Activated CD8-positive, alpha-beta memory T cell treated with anti-CD3 and anti-CD28 coated beads, Interleukin-2, amount 50 U/mL, for 4 hours (primary cell): ENCODE measurements at places on chromosomes 16 and 17.

DNA sequence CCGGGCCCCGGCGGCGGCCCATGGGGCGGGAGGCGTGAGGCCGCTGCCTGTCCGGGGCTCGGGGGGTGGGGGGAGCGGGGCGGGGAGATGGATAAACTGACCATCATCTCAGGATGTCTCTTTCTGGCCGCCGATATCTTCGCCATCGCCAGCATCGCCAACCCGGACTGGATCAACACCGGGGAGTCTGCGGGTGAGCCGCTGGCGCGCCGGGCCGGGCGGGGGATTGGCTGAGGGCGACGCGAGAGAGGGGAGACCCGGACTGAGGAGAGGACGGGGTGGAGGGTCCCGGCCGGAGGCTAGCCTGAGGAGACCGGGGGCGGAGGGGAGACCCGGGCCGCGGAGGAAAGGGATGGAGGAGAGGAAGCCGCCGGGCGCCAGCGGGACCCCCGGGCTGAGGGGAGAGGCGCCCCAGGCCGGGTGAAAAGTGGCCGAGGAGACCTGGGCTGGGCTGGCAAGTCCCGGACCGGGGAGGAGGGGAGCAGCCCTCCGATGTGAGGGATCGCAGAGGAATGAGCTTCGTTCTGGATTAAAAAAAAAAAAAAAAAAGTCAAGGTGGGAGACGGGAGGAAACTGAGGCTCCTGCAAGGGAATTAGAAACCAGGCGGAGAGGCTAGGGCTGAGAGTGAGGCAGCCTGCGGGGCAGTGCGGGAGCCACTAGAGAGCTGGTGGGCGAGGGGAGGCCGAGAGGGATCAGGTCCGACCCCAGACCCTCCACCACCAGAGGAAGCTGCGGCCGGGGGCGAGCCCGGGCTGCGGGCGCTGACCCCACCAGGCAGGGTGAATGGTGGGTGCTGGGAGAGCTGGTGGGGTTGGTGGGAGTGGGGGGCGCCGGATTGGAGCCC, 526 bp downstream of the MOSMO start:
- peak; percentile 24 for DNase-seq

DNA sequence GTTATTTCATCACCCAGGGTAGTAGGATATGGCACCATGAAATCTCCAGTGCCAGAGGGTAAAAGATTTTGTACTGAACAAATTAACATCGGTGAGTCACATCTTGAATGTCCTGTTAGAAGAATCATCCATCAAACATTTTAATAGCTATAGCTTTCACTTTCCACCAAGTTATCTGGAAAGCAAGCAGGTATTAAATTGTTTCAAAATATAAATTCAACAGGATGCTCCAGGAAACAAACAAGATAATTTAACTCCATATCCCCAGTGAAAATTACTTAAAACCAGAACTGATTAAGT, 2.4 kb downstream of the VEZF1 start:
- no peak for DNase-seq

DNA sequence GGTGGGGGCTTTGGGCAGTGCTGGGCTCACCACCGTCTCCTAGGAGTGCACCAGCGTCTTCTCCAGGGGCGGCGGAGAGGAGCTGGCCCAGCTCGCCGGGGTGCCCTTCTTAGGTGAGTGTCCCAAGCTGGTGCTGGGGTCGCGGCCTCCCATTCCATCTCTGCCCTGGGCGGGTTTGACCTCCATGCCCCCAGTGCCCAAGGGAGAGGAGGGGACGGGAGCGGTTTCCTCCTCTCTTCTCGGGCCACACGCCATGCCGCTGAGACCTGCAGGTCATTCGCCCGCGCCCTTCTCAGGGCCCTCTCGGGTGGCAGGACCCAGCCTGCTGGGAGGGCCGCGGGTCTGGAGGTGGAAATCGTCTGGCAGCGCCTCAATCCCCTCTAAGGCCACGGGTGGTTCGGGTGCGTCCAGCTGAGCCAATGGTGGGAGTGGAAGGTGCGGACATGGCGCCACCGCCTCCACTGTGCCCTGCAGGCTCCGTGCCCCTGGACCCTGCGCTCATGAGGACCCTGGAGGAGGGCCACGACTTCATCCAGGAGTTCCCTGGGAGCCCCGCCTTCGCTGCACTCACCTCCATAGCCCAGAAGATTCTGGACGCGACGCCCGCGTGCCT, 5.3 kb downstream of the IGFALS start:
- DNase-seq: peak; percentile 16

DNA sequence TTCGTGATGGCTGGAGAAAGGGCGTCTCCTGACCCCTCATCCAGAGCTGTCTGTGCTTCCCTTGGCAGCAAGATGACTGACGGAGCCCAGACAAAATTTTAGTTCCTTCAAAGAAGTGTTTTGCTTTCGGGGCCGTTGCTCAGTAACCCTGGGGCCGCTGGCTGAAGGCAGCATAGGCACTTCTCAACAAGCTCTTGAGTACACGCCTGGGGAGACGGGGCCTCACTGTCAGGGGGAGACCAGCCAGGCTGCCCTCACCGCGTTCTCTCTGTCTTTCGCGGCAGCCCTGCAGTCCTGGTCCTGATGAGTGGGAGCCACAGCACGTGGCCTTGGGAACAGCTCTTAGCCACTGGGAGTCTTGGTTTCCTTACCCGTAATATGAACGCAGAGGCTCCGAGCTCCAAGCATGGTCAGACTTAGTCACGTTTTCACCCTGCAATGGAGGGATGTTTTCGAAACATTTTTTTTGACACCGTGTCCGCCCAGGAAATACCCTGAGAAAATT, 86.0 kb downstream of the IRF8 start:
- no peak for DNase-seq

- peak; percentile 69 for DNase-seq
These were observed at the start of gene CUEDC1 for GRCh38 chr17:57955183-57955931. Gene CUEDC1, minus strand, starts transcription at chr17:57955412. Its CDS starts 69,848 bp downstream, at chr17:57885564.

DNA sequence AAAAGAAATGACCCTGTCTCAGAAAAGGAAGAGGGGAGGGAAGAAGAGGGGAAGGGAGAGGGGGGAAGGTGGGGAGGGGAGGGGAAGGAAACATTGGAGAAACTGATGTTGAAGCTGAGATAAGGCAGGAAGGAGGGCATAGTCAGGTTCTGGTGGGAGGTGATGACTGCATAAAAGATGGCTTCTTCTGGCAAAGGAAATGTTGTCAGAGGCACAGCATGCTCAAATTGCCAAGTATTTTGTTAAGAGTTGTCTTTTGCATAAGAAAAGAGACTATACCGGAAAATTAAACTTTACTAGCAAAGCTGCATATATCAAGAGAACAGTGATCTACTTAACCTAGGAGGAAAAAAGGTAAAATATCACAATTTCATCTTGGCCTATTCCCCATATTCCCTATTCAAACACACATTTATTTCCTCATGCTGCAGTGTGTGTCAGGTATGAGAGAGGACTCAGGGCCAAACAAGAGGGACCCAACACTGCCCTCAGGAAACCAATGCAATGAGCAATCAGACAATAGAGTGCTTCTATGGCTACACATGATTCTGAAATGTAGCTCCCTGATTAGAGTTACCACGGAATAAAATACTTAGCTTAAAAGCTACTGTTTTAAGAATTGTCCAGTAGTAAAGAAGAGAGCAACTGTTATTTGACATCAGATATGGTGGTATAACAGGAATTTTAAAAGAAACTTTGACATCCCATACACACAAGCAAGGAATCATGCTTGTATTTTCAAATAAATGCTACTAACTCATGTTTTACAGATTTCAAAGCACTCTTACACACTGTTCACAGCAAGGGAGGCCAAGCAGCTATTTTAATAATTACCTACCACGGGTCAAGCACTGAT, 80.9 kb downstream of the PARN start:
- no peak for DNase-seq

DNA sequence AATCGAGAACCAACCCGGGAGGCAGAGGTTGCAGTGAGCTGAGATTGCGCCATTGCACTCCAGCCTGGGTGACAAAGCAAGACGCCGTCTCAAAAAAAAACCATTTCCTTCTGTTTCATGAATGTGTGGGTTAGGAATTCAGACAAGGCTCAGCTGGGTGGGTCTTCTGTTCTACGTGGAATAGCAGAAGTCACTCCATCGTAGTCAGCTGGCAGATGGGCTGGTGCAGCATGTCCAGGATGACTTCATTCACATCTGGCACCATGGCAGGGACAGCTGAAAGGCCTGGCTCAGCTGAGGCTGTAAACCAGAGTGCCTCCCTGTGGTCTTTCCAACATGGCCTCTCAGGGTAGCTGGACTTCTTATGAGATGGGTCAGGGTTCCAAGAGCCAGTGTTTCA, 89.0 kb downstream of the C17orf67 start:
- no peak for DNase-seq

- no peak for DNase-seq
These were observed 6.3 kb downstream of the CMIP start for GRCh38 chr16:81450783-81451491.

- DNase-seq: no peak
These were observed 437.7 kb downstream of the PMP22 start for GRCh38 chr17:14827396-14827919.

DNA sequence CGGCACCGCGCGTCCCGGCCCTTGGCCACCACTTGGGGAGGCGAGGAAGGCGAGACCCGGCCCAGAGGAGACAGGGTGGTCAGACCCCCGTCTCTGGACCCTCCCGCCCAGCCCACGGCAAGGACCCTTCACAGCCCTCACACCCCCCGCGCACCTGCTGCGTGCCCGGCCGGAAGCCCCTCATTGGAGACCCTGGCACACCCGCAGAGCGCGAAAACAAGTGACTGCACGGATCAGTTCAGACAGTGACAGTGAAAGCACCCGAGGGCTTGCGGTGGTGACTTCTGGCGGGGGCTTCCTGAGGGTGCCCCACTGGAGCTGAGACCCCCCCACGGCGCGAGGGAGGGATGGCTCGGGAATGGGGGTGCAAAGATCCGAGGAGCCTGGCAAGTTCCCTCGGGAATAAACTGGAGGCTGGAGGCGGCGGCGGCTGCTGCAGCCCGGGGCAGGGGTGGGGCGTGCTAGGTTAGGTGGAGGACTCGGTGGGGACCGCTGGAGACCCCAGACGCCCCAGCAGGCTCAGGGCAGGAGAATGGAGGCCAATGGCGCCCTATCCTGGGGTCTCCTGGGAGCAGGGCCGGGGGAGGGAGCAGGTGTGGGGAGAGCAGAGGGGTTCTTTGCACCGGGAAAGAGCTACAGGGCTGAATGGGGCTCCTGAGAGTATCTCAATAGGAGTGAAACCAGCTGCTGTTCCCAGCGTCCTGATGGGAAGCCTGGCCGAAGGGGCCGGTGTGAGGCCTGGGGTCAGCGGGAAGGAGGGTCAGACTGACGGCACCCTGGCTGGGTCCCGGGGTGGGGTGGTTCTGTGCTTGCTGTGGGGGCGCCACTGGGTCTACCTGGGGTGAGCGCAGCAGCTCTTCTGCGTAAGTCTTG, 824 bp upstream of the FBXL16 start:
- no peak for DNase-seq

- DNase-seq: no peak
These were observed 30.7 kb upstream of the GSE1 start for GRCh38 chr16:85582229-85582991.

GRCh38 chr17:47813512-47814031, 8.0 kb downstream of the OSBPL7 start:
- no peak for DNase-seq

DNA sequence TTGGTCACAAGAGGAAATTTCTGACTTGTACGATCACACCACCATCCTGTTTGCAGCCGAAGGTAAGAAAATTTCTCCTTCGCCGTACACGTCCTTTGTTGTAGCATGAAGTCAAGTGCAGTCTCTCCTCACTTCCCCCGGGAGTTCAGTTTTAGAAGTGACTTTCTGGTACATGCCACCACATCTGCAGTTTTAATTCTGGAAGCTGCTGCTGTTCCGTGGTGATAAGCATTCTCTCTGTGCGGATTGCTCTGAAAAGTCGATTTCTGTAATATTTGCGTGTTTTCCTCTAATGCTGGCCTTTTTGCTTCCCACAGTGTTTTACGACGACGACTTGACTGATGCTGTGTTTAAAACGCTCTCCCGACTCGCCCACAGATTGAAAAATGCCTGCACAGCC, 20.6 kb downstream of the METTL22 start:
- no peak for DNase-seq

DNA sequence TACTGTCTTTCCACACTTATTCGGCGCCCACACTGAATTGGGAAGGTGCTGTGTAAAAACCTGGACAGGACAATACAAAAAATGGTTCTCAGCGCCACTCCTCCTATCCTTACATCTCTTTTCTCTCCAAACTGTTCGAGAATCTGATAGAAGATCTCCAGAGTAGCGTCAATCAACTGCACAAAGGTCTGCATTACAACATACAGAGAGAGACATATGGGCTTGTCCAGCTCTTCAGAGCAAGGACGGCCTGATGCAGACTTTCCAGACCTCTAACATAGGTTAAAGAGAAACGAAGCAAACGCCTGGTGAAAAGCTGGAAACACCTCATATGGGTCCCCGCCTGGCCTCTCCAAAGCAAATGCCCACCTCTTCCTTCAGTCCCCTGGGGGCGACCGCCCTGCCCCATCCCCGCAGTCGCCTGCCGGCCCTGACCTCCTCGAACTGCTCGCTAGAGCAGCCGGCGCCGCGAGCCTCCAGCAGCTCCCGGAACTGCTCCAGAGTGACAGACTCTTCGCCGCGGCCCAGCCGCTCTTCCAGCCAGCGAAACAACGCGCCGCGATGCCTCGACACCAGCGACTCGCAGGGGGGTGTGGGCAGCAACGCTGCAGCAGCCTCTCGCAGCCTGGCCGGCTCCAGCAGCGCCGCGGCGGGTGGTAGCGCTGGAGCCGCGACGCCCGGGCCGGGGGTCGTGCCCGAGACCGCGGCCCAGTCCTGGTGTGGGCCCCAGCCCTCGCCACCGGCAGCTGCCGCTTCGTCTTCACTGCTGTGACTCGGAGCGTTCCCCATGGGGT, 526 bp downstream of the ZZEF1 start:
- peak; percentile 45 for DNase-seq

DNA sequence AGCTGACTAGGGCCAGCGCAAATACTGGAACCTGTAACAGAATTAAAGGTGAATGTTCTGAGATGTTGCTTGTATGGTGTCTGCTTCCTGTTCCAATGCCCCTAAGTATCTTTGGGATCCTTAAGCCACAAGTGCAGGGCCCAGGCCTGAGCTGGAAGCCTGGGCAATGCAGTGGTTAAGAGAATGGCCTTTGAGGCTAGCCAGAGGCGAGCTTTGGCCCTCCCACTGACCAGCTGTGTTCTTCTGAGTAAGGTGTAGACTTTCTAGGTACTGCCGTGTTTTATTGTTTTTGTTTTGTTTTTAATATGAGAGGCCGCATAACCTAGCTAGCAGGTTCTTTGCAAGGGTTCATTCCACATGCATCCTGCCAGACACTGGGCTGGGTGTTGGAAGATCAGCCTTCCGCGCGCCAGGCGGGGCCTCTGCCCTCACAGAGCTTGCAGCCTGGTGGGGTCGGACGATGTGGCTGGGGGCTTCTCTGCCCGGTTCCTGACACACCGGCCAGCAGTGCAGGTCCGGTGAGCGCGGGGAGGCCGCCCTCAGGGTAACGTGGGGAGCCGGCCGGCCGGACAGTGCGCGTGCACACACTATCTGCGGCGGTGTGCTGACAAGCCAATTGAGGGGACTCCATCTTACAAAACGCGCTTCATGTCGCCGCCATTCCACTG, 551 bp upstream of the MLX start:
- DNase-seq: no peak

- peak; percentile 27 for DNase-seq
These were observed 89.0 kb upstream of the DNAH17 start for GRCh38 chr17:78665952-78666920.

DNA sequence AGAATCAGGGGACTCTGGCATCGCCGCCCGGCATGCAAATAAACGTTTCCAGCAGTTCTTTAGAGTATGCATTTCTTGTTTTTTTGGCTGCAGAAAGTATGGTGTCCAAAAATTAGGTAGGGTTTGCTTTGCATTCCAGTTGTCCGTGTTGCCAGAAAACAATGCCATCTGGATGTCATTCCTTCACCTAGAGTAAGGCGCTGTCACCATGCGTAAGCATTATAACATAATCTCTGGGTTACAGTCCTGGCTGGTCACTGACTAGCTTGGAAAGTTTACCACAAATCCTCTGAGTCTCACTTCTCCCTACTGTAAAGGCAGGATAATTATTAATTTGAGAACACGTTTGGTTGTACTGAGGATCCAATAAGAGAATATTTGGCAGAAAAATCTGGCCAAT, 457.7 kb downstream of the XYLT1 start:
- no peak for DNase-seq
